ENCODE measurements at places on chromosomes 16 and 17.

GRCh38 chr16:70675851-70676513, 9.9 kb downstream of the MTSS2 start:
- DNase-seq: no peak

DNA sequence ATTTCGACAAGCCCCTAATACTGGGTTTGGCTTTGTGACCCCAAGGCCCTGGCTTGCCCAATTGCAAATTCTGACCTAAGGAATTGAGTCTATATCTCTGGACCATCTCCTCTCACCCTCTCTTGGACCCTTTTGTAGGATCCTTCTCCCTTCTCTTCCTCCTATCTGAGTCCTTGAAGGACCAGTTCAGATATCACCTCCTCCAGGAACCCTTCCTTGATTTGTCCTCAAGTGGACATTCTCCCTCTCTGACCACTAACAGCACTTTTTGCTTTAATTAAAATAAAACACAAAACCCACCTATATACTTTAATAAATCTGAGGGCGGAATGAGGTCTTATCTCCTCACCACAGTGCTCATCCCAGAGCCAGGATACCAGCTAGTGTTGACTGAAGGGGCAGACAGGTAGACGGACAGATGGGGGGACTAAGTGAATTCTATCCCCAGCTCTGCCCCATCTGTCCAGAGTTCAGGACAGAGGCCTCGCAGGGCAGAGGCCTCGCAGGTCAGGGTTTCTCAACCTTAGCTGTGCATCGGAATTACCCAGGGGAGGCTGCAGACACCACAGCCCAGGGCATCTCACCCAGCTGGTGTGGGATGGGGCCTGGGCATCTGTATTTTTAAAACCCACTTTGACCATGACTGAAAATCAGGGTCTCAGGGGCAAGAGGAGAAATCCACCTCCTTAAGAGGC, 9.1 kb downstream of the PLCD3 start:
- DNase-seq: no peak

- peak; percentile 77 for DNase-seq
These were observed 1.7 kb upstream of the PPL start for GRCh38 chr16:4938683-4939030.

GRCh38 chr16:4086153-4086552, 30.1 kb downstream of the ADCY9 start:
- no peak for DNase-seq

DNA sequence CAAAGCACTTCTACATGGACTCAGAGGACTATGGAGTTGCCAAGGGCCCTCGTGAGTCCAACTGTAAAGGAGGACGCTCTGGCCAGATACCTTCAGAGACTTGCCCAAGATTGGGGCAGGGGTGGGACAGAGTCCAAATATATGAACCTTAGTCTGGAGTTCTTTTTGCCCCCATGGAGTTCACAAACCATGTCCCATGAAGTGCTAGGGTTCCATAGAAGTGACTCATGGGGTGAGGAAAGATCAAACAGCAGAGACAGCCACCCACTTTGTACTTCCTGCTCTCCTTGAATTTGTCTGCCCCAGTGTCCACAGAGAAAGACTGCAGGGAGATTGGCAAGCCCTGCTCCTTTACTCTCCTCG, 29.0 kb downstream of the SRL start:
- peak; percentile 71 for DNase-seq

DNA sequence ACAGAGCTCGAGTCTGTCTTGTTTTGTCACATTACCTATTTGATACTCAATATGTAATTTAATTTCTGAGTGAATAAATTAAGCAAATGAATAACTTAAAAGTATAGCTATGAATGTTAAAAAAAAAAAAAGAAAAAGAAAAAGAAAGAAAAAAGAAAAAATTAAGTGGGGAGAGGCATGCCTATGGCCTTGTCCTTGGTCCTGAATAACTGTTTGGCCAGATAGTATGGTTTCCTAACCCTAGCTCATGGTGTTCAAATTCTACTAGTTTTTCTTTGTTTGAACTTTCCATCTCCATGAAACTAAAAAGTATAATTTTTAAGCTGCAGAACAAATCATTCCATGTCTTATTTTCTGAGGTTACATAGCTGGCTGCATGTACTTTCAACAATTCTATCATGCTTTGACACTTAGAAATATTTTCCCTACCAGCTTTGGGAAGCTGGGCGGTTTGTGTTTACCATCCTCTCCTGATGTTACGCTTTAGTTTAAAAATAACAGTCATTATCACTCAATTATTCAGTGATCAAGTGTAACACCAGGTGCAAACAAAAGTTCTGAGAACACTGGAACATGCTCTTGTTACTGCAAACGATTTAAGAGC, 31.8 kb downstream of the TOX3 start:
- no peak for DNase-seq

DNA sequence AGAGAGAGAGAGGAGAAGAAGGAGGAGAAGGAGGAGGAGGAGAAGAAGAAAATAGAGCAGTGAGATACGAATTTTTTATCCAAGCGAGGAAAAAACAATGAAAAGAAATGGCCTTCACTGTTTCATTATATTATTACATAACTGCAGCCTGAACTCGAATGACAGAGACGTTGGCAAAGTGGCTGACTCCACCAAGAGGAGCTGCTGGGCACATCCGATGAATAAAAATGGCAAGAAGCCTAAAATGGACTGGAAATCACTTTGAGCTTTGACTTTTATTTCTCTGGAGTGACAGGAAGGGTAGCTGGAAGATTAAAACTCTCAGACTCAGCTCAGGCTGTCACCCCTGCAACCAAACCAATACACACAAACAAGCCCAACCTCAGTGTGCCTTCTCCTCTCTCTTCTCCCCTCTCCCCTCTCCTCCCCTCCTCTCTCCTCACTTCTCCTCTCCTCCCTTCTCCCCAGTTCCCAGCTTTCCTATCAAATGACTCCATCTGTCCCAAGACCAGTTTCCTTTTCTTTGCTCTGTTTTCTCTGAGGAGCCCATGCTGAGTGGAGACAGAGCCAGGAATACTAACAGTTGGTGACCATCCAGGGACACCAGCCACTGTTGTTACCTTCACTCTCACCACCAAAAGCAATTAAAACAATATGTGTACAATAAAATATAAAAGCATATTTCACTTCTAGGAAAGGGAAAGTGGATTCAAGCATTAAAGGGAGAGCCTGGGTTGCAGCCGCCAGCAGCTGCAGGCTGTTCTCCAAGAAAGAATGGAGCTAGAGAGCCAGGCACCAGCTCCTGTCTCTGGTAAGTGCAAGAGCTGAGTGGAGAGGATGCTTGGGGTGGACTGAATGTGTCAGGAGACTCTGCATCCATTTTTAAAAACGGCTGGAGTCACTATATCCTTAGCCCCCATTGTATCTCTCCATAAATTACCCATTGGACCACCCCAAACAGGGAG, 51.2 kb downstream of the SOX9 start:
- DNase-seq: no peak

GRCh38 chr16:3625911-3626732, 14.7 kb upstream of the SLX4 start:
- no peak for DNase-seq
